ENCODE measurements at places on chromosomes 3 and 15.
A peak's percentile ranks its signal among the peaks of the same experiment; 100 is the strongest.

DNA sequence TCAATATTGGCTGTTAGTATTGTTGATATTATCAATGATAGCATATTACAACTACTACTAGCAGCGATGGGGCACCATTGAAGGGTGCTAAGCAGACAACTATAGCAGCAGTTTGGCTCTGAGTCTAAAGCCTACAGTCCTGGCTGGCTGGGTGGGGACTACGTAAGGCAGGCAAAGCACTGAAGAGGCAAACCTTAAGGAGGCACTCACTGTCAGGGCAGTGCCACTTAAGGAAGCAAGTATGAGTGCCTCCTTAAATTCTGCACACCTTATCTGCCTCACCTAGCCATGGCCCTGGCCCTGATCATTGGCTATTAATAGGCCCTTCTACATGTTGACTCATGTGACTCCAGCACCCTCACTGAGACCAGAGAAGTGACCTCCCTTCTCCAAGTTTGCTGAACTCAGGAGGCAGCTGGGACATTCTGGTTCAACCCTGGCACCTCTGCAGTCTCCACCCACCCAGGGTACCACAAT lies 20.6 kb downstream of the CDCP1 start:
- DNase-seq = no peak

- no peak for DNase-seq
Observed at GRCh38 chr3:61669203-61669602, 107.8 kb downstream of the PTPRG start.

DNA sequence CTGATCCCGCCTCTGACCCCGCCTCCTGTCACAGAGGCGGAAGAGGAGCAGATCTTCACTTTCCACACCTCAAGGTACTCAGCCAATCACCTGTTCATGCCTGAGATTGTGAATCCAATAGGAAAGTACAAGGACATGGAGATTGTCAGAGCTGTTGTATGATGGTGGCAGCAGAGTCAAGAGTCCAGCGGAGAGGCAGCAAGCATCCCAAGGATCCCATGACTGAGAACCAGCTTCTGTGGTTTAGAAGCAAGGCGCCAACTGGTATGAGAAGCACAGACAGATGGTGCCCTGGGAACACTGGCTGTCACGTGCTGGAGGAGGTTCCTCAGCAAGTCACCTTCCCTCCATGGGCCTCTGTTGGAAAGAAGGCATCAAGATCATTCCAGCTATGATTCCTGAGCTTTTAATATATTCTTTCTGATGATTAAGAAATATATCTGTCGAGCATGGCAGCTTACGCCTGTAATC lies 93.9 kb downstream of the CPN2 start:
- DNase-seq = no peak

- DNase-seq = no peak
Observed at GRCh38 chr3:127417709-127418559, 130.1 kb upstream of the PRR20G start.

DNA sequence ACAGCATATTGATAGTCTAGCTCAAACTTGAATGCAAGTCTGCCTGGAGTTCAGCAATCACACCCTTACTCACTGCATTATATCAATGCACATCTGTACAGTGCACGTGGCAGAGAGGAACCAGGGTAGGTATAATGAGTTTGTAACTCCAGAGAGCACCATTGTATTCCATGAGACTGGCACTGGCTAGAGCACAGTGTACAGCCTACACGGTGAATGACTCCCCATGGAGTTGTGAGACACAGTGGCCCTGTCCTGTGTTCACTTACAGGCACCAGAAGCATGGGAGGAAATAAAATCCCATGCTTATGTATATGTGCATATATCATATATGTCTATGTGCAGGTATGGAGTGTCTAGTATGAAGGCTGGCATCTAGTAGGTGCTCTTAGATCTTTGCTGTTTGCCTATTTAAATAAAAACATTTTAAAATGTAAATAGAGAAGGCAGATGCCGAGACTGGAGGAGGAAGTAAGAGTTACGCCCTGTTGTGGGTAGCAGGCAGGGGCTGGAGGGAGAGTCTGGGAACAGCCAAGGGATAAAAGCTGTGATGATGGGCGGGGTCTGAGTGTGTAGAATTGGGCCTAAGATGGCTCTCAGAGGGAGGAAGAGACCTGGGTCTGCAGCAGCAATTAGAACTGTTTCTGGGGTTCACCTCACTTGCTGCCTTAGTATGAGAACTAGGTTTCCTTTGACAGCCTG lies 360.7 kb upstream of the ICE2 start:
- no peak for DNase-seq

DNA sequence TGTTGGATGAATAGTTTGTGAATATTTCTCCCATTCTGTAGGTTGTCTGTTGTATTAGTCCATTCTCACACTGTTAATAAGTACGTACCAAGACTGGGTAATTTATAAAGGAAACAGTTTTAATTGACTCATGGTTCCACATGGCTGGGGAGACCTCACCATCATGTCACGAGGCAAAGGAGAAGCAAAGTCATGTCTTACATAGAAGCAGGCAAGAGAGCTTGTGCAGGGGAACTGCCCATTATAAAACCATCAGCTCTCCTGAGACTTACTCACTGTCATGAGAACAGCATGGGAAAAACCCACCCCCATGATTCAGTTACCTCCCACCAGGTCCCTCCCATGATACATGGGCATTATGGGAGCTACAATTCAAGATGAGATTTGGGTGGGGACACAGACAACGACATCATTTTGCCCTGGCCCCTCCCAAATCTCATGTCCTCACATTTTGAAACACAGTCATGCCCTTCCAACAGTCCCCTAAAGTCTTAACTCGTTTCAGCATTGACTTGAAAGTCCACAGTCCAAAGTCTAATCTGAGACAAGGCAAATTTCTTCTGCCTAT lies 133.2 kb downstream of the LMLN start:
- DNase-seq = no peak

DNA sequence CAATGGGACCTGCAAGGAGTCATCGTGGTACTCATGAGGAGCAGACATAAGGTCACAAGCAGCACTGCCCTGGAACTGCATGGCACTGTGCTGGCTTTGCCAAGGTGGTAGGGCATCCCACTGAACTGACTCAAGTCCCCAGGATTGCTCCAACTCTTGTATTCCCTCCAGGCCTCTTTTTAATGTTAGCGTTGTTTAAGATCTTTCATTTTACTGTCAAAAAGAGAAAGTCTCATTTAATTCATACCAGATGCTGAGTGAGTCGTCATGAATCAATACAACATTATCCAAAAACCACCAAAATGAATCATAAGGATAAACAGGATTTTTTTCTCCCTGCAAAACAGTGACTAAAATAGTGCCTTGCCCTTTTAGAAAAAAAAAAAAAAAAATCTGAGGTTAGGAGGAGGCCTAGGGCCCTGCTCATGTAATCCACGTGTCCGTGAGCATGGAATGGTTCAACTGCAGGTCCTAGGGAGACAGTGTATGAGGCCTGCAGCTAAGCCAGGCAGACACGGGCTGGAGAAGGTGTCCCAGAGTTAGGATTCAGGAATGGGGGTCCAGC lies 36.7 kb upstream of the BLM start:
- DNase-seq = no peak

DNA sequence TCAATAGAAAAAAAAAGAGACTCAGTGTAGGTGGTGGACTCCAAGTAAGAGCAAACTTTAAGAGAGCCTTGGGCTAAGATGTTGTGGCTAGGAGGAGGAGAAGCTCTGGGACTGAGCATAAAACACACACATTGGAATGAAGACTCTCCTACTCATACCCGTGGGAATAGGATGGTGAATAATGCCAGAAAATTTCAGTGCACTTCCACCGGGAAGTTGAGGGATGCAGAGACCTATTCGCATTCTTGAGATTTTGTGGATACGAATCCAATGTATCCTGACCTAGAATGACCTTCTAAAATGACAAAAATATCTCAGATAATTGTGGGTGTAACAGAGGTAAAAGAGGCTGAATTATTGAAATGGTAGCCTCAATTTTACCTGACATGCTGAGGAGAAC lies 388.7 kb upstream of the SGO1 start:
- DNase-seq = no peak

DNA sequence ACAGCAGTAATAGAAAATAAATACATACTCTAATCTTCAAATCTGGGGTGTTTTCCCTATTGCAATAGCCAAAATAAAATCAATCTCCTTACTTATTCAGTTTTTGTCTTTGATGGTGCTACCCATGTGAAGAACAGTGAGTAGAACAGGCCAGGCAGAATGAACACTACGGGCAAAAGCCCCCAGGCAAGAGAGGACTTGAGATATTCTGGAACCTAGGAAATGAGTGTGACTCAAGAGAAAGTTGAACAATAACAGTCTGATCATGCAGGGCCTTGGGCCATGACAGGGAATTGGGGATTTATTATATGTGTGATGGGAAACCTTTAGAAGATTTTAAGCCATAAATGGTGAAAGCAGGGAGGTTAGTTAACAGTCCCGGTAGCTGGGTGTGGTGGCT lies 14.0 kb upstream of the DUT start:
- no peak for DNase-seq

GRCh38 chr3:41974223-41974622 lies 12.3 kb upstream of the ULK4 start:
- DNase-seq = no peak

GRCh38 chr3:176807938-176808337 lies 389.3 kb downstream of the TBL1XR1 start:
- DNase-seq = no peak

DNA sequence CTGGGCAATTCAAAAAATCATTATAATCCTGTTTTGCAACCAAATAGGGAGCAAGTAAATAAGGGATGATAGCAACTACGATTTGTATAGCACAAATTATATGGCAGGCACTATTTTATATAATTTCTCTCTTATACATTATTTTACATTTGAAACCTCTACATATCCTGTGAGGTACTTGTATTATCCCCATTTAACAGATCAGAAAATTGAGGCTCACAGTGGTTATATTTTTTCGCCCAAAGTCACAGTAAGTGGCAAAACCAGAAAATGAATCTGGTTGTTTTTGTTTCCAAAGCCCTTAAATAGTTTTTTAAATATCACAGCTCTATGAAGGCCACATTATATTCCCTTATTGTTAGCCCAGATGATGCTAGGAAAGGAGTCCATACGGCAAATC lies 74.3 kb downstream of the MLH1 start:
- DNase-seq = no peak

DNA sequence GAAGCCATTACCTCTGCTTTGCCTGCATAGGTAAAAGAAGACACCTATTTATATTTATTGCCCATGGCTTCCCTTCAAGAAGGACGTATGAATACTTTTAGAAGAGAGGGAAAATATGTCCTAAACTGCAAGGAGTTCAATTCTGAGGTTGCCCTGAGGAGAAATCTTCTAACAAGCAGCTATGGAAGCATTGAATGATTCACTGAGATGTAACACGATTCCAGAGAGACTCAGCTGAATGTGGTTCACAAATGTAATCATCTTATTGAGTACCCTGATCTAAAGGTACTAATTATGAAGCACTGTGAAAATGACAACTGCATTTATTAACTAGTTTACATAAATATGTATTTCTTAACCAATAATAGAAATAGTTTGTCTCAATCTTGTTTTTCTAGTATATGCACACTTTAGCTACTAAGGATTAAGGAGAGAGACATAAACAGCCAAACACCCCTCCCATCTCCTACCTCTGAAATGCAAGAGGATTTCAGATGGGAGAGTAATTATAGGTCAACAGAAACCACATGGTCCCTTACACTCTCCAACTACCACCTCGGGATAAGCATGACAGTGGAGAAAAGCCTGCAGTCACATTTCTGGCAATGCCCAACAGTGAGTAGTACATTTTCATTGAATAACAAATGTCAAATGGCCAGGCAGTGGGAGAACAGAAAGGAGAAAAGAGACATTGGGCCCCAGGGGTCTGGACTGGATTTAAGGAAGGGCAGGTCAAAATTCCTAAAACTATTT lies 506.2 kb upstream of the IL12A start:
- DNase-seq = no peak

DNA sequence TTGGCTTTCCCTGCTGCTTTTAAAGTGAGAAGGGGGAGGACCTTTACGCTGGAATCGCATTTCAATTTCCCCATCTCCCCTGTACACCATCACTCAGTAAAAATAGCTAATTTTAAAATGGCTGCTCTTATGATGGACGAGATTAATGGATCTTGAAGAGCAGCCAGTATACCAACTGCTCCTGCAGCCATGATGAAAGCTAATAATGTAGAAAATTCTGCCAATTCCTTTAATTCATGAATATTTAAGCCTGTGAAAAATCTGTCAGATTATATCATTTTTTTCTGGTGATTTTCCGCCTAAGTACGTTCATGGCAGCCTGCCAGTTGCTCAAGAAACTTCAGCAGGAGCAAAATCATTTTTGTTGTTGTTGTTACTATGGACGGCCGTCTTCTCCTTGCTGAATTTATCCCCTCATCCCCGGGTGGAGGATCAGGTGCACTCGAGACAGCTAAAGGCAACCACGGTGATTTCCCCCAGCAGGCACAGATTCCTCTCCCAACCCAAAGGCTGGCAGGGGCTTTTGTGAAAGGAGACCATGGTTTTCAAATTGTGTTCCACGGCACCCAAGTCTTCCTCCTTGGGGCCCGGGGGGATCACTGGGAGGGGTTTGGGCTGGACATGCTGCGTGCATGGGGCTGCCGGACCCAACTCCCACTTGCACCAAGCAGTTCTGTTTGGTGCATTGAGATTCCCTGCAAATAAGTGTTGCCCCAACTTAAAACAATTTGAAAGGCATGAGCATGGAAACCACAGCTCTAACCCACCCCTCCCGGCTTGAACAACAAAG lies 289.6 kb downstream of the UACA start:
- DNase-seq = no peak

- no peak for DNase-seq
Observed at GRCh38 chr3:16118396-16118795, 56.1 kb upstream of the GALNT15 start.

DNA sequence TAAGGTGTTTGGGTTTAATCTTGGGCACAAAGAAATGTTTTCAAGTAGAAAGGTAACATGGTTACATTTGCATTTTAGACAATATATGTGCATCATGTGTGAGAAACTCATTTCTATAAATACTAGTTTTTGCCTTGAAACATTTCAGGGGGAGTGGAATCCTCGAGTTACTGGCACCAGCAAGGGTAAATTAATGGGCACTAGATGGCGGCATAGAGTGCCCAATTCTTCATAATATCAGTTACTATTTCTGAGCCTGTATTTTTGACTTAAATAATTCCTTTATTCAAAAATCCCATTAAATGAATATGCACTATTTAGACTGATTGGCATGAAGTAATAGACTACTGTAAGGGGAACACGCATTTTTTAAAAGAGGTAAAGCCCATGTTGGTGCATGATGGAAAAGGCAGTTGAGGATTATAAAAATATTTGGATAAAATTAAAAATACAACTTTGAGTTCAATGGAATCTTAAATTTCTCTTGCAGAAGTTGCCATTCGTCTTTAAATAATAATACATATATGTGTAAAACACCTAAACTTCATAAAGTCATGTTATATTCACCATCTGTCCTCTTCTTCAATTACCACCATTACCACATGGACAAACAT lies 106.3 kb downstream of the ZBTB20 start:
- DNase-seq = peak; percentile 50

- DNase-seq = no peak
Observed at GRCh38 chr3:62832553-62832952, 42.7 kb downstream of the CADPS start.

Data from activated CD4-positive, alpha-beta T cell treated with anti-CD3 and anti-CD28 coated beads for 36 hours (primary cell).